ENCODE measurements at places on chromosomes 16 and 17.

GRCh38 chr17:77131904-77132303 lies 8.9 kb upstream of the SEC14L1 start:
- DNase-seq: no peak

DNA sequence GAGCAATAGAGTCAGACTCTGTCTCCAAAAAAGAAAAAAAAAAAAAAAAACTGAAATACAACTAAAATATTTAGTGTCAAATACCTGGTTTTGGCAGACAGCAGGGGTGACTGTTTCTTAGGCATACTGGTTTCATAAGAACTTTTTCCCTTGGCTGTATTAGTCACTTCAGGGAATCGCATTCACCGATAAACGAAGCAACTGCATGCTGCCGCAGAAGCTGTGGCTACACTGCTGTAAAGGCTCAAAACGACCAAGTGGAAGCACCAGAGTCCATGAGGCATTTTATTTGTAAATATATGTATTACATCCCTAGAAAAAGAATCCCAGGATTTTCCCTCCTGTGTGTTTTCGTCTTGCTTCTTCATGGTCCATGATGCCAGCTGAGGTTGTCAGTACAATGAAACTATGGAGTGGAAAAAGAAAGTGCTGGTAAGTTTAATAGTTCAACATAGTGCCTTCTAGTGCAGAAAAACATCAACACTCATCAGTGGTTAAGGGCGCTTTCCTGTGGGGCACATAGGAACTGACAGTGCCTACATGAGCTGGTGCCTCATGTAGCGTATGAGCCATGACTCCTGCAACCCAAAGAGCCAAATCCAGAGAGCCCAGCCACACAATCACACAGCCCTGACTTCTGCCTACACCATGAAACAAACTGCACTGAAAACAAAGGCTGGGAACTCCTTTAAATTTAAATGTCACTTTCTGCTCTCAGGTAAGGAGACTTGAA lies 7.3 kb downstream of the RPS15A start:
- no peak for DNase-seq

DNA sequence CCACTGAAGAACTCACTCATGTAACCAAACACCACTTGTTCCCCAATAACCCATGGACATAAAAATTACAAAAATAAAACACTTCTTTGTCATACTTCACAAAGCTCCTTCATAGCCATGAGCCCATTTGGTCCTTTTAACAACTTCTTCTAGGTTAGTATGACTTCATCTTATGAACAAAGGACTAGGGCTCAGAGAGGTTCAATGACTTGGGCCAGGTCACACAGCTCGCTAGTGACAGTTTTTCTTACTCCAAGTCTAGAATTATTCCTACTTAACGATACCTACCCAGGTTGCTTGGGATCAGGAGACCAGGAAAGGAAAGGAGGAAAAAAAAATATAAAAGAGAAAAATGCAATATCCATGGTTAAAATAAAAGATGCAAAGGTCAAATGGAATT lies 353.4 kb downstream of the SOX9 start:
- no peak for DNase-seq

DNA sequence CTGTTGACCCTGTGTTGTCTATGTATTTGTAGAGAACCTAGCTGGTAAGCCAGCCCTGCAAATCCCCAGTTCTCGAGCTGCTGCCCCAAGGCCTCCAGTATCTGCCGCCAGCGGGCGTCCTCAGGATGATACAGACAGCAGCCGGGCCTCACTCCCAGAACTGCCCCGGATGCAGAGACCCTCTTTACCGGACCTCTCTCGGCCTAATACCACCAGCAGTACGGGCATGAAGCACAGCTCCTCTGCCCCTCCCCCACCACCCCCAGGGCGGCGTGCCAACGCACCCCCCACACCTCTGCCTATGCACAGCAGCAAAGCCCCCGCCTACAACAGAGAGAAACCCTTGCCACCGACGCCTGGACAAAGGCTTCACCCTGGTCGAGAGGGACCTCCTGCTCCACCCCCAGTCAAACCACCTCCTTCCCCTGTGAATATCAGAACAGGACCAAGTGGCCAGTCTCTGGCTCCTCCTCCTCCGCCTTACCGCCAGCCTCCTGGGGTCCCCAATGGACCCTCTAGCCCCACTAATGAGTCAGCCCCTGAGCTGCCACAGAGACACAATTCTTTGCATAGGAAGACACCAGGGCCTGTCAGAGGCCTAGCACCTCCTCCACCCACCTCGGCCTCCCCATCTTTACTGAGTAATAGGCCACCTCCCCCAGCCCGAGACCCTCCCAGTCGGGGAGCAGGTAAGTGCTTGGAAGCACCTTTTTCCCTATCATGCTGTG lies 23.1 kb upstream of the CDC6 start:
- DNase-seq: no peak

- DNase-seq: no peak
These were observed 120.5 kb downstream of the CLEC16A start for GRCh38 chr16:11064851-11065250.

GRCh38 chr16:1707193-1707790 lies 1.3 kb downstream of the MAPK8IP3 start:
- no peak for DNase-seq

GRCh38 chr17:266701-267667 lies 85.5 kb upstream of the DOC2B start:
- no peak for DNase-seq

DNA sequence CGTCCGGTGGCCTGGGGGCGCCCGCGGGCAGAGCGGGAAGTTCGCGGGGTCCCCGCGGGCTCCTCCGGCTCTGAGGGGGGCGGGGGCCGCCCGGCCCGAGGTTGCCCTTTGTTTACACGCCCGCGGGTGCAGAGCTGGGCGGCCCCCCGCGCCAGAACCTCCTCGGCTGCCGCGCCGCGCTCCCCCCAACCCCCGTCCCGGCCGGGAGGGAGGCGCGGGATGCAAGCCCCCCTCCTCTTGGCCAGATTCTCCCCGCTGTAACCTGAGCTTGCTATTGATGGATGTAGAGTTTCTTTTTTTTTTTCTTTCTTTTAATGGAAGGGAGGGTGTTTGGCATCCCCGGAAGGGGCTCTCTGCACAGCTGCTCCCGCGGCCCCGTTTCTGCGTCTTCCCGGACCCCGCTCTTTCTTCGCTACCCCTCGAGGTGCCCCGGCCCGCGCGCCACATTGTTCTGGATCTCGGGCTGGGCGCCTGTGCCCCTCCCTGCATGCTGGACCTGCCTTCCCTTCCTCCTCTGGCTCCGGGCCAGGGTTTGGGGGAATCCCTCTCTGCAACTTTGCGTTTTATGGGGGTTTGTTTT lies 646 bp downstream of the CBX2 start:
- DNase-seq: no peak

- DNase-seq: no peak
These were observed 325.8 kb downstream of the CBLN1 start for GRCh38 chr16:48955837-48956236.

DNA sequence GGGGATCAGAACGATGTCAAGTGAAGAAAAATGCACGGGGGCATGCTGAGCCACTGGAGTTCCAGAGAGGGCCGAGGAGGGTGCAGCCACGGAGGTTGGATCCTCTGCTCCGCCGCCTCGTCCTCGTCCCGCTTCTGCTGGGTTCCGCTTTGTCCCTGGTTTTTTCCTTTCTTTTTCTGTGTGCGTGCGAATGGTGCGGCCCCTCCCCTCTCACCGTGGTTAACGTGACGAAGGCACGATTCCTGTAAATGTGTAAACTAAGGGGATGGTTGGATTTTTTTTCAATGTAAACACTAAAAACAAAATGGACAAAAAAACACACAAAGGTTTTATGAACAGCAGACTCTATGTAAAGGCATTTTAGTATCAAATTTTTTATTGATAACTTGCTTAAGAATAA lies 46.7 kb downstream of the ACTG1 start:
- no peak for DNase-seq

GRCh38 chr17:6488008-6488539 lies 43.8 kb downstream of the PIMREG start:
- DNase-seq: no peak

- no peak for DNase-seq
These were observed 15.0 kb downstream of the TRPV1 start for GRCh38 chr17:3594051-3594800.

DNA sequence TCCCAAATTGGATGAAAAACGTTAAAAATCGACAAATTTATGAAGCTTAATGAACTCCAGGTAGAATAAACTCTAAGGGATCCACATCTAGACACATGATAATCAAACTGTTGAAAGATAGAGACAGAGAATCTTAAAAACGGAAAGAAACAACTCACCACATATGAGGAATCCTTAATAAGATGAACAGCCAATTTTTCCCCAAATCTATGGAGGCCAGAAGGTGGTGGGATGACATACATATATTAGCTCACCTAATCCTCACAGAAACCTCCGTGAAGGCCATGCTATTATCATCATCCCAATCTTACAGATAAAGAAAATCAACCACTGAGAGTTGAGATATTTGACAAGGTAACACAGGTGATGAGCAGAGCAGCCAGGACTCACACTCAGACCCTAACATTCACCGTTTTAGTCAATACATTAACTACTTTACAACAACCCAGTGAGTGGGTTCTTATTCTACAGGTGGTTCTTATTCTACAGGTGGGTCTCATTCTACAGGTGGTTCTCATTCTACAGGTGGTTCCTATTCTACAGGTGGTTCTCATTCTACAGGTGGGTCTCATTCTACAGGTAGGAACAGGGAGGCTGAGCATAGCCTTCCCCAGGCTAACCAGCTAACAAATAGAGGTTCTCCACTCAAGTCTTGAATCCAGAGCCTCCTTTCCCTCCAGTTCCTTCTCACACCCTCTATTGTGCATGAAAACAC lies 4.8 kb downstream of the CACNG1 start:
- DNase-seq: no peak

- DNase-seq: no peak
These were observed 3.1 kb downstream of the VAMP2 start for GRCh38 chr17:8159459-8160223.

- DNase-seq: no peak
These were observed at the start of gene NOL3 for GRCh38 chr16:67170168-67170948. Gene NOL3, plus strand, starts transcription at chr16:67170538.

- DNase-seq: no peak
These were observed 1.6 kb downstream of the FAM117A start for GRCh38 chr17:49762151-49762941.

DNA sequence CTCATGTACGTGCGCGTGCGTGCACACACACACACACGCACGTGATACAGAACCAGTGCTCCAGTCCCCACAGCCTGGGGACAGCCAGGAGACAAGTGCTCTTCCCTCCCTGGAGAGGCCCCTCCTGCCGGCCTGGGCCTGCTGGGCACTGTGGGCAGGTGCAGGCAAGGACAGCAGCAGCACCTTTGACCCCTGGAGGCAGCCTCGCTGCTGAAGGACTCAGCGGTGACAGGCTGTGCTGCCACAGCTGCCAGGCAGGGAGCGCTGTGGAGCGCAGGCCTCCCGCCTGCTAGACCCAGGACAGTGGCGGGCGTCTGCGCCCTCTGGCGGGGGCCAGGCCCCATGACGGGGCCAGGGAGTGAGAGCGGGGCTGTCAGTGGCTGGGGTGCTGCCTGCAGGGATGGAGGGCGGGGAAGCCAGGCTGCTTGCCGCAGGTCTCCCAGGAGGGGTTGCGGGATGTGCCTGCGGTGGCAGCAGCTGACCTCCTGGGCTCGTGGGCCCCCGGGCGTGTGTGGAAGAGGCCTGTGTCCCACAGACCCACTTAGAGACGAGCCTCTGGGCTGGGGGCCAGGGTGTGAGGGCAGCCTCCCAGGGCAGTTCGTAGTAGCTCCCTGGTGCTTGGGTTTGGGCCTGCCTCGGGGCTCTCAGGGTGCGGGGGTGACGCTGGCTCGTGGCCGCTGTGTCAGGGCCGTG lies 63.5 kb upstream of the PVALEF start:
- peak; percentile 81 for DNase-seq

DNA sequence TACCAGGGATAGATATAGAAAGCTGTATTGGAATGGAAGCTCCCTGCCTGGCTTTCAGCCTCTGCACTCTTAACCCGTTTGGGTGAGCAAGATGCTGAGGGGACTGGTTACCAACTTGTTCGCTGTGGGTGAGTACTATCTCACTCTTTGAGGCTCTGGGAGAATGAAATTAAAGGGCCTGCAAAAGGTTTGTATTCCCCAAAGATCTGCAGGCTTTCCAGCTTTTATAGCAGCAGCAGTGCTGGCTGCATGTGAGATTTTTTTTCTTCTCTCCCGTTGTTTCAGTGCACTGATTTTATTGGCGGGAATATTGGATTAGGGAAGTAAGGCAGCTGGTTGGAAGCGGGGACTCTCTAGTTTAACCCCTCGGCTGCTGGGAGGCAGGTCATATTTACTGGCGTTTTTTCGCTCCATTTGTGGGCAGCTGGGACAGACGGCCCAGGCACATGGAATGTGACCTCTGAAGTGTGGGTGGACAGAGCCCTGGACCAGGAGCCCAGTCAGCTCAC lies 30.9 kb downstream of the C17orf75 start:
- no peak for DNase-seq

- no peak for DNase-seq
These were observed 191.6 kb downstream of the WWOX start for GRCh38 chr16:78290872-78291591.
